ENCODE measurements at places on chromosomes 4 and X.

DNA sequence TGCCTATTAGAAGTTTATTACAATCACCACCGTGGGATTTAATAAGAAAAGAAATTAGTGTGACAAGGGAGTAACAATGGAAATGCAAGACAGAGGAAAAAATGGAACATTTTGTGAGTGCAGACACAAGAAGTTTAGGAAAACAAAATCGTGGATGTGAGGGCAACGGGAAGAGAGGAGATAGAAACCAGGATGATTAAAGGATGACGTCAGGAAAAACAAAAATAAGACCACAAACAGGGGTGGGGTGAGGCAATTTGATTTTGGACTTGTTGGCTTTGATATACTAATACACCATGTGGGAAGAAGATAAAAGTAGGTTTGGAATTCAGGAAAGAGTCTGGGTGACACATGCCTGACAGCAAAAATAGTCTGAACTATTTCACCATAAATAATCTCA, 38.2 kb upstream of the GPM6A start:
- no peak for DNase-seq

DNA sequence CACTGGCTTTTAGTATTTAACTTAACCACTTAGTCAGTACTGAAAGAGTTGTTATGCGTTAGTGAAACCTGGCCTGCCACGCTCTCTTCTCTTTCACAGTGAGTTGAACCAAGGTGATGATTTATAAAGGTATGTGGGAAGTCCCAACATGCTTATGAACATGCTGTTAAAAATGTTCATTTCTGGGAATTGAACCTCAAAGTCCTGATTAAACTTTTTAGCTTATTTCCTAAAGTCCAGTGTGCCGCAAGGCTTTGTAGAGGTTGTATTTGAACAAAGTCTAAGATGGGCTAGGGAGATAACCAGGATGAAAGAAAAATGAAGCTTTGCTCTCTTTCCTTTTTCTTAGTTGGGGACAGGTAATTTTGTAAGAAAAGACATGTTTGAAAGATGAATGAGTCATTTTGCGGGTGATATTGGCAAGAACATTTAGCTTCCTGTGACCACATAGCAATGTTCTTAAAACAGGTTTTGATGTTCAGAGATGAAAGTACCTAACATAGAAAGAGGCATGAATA, 270.3 kb downstream of the DTHD1 start:
- DNase-seq = peak; percentile 19

DNA sequence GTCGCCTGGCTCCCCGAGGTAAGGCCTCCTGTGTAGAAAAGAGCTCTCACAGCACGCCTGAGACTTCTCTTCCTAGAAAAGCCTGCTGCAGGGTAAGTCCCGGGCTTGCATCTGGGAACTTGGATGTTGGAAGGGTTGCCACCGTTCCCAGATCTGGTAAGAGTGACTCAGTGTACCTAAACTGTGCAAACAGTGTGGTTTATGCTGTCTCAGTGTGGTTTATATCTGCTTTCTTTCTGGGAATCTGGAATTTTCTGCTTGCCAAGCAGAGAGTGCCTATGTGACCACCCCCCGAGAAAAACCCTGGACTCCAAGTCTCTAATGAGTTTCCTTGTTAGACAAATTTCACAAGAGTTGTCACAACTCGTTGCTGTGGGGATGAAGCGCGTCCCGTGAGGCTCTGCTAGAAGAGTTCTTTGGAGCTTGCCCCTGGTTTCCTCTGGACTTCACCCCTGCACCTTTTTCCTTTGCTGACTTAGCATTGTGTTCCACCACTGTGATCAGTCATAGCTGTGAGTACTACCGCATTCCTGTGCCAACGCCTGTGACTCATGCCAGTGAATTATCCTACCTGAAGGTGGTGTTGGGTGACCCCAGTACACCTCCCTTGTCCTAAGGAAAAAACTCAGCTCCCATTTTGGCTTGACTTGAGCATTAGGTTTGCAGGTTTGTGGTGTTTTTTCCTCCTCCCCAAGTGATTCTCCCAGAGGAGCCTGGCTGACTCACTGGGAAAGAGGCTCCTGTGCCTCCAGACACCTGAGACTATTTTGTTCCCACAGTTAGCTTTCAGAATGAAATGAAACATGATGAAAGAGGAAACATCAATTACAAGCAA, 14.5 kb downstream of the SLC2A9 start:
- DNase-seq = no peak

DNA sequence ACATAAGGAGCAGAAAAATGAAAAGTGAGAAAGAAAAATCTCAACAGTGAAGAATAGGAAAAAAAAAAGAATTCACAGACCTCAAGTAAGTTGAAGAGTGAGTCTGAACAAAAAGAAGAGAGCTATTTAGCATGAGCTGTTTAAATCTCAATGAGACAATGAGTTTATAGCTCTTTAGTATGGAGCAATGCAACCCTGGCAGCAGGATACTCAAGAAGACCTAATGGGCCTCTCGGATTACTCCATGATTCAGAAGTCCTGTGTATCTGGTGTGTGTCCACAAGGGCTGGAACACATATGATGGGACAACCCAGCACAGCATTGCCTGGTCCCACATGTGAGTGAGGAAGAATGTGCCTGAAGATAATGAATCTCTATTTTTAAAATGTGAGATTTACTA, 563.1 kb upstream of the INTU start:
- no peak for DNase-seq

Data from activated CD4-positive, alpha-beta T cell treated with anti-CD3 and anti-CD28 coated beads, Interleukin-2, amount 10 ng/mL, durations not matched to agents 7 days and 5 days (primary cell).